Right hindlimb (tissue), 1 donor: ENCODE measurements at places on chromosomes 4 and X.

DNA sequence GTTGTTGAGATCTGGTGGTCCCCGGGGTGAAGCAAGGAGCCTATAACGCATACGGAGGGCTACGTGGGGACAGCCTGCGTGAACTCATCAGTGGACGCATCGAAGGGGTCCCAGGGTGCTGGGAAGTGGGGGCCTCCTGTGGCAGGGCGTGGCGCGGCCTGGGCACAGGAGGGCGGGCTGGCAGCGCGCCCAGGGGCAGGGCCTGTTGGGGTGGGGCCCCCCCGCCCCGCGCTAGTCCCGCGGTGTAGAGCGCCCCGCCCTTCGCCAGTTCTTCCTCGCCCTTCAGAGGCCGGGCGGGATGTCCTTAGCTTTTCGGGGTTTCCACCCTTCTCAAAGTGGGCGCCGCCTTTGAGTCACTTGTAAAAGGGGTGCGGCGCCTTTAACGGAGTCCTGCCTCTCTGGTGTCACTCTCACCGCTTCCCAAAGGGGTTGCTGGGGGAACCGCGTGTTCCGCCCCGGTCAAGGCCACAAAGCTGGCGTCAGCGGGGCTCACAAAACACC is 632 bp downstream of the PLP2 start:
- DNase-seq, result no peak

DNA sequence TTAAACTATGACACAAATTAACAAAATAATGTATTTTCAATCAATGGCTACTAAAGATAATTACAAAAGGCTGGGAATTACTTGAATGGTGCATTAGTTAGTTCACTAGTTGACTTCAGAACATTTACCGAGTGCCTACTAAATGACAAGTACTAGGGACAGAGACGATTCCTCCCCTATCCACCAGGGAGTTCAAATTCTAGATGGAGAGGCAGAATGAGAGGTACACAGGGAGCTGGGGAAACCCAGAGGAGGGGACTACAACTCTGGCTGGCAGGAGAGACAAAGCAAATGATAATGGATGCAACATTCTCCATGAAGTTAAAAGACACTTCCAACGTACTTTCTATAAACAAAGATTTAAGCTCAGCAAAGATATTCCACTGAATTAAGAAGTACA is 43.1 kb upstream of the MCF2 start:
- DNase-seq, result no peak

- no peak for DNase-seq
These were observed 2011.9 kb upstream of the PCDH10 start for GRCh38 chr4:131137196-131137595.

- DNase-seq, result no peak
These were observed 19.1 kb downstream of the SASH3 start for GRCh38 chrX:129798888-129799287.

DNA sequence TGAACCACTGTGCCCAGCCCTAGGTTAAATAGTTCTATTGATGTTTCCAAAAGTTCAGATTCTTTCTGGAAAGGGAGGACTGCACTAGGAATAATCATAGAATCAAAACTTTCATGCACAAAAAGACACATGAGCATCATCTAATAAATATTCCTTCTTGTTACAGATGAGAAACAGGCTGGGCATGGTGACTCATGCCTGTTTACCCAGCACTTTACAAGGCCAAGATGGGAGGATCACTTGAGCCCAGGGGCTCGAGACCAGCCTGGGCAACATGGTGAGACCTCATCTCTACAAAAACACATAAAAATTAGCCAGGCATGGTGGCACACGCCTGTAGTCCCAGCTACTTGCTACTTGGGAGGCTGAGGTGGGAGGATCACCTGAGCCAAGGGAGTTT is 27.7 kb downstream of the LARP7 start:
- no peak for DNase-seq

- DNase-seq, result no peak
These were observed 108.4 kb upstream of the ATXN3L start for GRCh38 chrX:13428053-13428786.

GRCh38 chr4:118352843-118353533 is at the start of gene PRSS12:
Gene PRSS12 (minus strand): TSS chr4:118353003. CDS start chr4:118352720, 283 bp downstream.
- DNase-seq, result peak; percentile 65

DNA sequence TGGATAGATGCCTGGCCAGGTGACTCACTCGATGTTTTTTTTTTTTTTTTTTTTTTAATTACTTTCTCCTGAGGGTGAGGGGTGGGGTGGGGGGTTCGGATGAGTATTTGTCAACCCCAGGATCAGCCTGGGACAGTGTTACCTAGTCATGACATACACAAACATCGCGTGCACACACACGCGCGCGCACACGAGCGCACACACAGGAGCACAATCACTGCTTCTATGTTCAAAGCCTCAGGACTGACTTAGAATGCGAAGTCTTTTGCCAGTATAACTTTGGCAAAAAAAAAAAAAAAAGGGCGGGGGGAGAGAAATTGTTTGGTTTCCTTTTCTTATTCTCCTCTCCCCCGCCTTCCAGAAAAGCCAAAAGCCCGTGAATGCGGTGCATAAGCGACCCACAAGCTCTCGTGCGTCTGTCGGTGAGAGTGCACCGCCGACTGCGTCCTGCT is 115.0 kb upstream of the TEX13C start:
- no peak for DNase-seq

- no peak for DNase-seq
These were observed 85.9 kb upstream of the HELT start for GRCh38 chr4:184932343-184932742.

GRCh38 chrX:31487951-31488350 is 416.1 kb upstream of the FTHL17 start:
- DNase-seq, result no peak

GRCh38 chr4:13918110-13918509 is 290.6 kb upstream of the BOD1L1 start:
- DNase-seq, result peak; percentile 61

DNA sequence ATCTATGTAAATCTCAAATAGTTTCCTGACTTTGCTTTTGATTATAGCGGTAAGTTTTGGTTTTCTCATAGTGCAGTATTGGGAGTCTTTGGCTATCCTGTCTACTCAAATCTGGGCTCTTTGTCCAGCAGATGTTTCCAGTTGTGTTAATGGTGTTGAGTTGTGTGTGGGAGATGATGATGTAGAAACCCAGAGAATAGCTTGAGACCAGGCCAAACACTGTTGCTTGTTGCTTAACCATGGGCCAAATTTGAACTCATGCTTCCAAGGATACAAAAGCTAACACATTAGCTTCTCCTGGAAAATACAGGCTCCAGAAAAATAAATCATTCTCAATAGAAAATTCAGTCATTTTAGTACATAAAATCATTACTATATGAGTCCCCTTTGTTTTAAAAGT is 82.6 kb upstream of the GYPA start:
- DNase-seq, result peak; percentile 44
